ENCODE measurements at places on chromosomes 3 and 15. TPM values are rescaled to one million over a fixed set of nuclear protein-coding genes. Genes with fewer than 3 reads are reported as not detected.

Gene MORF4L1
- polyA plus RNA-seq, result 272 TPM

Gene EXD1
- 0.28 TPM for polyA plus RNA-seq

- no peak overlapping the region for H3K4me3 ChIP-seq
- H3K27me3 ChIP-seq, result no peaks in the 10 kb centered on the region
- no peak overlapping the region for H3K27ac ChIP-seq
- H3K4me1 ChIP-seq, result no peaks in the 10 kb centered on the region
- DNase-seq, result no peak
Measured at GRCh38 chr3:124115279-124115678, 123.4 kb upstream of the ROPN1 start.

- H3K36me3 ChIP-seq, result no peaks in the 10 kb centered on the region
- H3K27ac ChIP-seq, result no peak overlapping the region
- no peak for DNase-seq
- no peaks in the 10 kb centered on the region for H3K27me3 ChIP-seq
- H3K4me1 ChIP-seq, result no peaks in the 10 kb centered on the region
Measured at GRCh38 chr3:187210091-187210490, 12.8 kb downstream of the RTP1 start.

DNA sequence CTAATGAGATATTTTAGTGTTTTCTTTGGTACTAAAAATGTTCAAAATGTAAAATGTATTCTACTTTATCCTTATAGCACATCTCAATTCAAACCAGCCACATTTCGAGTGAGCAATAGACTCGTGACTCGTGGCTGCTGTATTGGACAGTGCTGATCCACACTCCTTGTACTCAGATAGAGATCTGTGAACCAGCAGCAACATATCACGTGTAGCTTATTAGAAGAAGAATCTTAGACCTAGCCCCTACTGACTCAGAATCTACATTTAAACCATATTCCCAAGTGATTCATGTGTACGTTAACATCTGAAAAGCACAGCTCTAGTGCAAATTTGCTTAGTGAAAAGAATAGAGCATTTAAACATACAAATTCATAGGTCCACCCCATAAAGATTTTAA, 130.9 kb downstream of the IL1RAP start:
- H3K27me3 ChIP-seq, result no peaks in the 10 kb centered on the region
- no peak for DNase-seq
- no peaks in the 10 kb centered on the region for H3K36me3 ChIP-seq
- no peak overlapping the region for H3K4me3 ChIP-seq

DNA sequence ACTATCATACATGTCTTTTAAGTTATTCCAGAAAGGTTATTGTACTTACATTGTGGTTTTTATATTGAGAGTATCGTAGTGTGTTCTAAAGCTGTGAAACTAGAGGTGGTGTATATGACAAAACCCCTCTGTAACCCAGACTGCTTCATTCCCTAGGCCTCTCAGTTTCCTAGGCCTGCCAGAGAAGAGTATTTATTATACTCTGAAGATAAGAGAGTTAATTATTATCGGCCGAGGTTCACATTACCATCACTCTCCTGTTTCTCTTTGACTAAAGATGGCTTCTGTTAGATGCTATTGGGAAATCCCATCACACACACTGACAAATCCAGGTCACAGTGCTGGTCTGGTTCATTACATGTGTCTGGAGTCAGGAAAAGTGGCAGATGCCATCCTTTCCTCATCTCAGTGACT, 20.5 kb downstream of the EXOSC7 start:
- no peak overlapping the region for H3K27ac ChIP-seq
- H3K4me1 ChIP-seq, result peaks cover 15% of the 10 kb centered on the region
- peaks cover 17% of the 10 kb centered on the region for H3K36me3 ChIP-seq
- no peak overlapping the region for H3K4me3 ChIP-seq

DNA sequence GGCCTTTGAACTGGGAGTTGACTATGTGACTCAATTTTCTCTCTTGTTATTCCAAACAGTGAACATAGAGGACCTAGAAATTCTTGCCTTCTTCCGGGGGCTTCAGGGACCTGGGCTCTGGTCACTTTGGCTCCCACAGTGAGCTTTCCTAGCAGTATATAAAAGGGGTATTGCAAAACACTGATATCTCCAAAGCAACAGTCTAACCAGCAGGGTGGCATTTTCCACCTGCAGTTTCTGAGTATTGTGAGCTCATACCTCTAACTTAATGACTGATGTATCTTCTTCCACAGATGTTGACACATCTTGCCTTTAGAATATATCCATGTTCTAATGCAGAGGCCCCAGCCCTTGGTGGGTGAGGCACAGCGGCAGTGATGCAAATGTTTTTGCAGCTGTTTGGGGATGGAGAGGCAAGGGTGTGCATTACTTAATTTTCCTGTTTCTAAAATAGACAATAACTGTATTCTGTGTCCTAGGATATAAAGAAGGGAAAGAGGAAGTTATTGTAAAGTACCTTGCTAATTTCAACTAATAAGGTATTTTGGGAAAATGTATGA, 45.7 kb upstream of the ADGRG7 start:
- no peak for DNase-seq
- H3K36me3 ChIP-seq, result no peaks in the 10 kb centered on the region
- no peak overlapping the region for H3K4me3 ChIP-seq
- no peak overlapping the region for H3K27ac ChIP-seq
- H3K4me1 ChIP-seq, result no peaks in the 10 kb centered on the region
